ENCODE measurements at places on chromosomes 6 and 20.

GRCh38 chr6:155880900-155881299, 425.3 kb upstream of the NOX3 start:
- H3K27ac ChIP-seq, result no peak overlapping the region
- no peaks in the 10 kb centered on the region for H3K27me3 ChIP-seq
- H3K4me1 ChIP-seq, result no peaks in the 10 kb centered on the region
- no peak overlapping the region for H3K4me3 ChIP-seq

DNA sequence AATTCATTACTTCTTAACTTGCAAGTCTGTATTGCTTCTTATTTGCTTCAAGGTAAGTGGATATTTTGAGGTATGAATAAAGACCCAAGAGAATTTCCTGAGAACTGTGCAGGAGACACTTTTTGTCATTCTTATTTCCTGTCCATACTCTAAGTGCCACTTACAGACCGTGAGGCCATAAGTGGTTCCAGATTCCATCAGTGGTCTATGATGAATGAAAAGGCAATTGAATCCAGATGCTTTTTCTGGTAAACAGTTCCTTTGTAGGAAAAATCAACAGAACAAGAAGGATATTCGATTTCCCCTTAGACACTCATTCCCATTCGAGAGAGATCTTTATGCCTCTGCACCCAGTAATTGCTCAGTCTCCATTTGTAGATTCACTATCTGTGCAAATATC, 58.3 kb upstream of the PDE10A start:
- DNase-seq, result no peak
- no peak overlapping the region for H3K27ac ChIP-seq
- H3K4me1 ChIP-seq, result no peaks in the 10 kb centered on the region
- H3K27me3 ChIP-seq, result no peaks in the 10 kb centered on the region
- no peaks in the 10 kb centered on the region for H3K36me3 ChIP-seq

GRCh38 chr6:151269321-151269995, 29.7 kb downstream of the AKAP12 start:
- H3K4me1 ChIP-seq, result no peaks in the 10 kb centered on the region
- no peaks in the 10 kb centered on the region for H3K36me3 ChIP-seq
- no peak overlapping the region for H3K27ac ChIP-seq
- DNase-seq, result no peak
- H3K27me3 ChIP-seq, result no peaks in the 10 kb centered on the region

GRCh38 chr20:14604143-14604542, 266.7 kb upstream of the FLRT3 start:
- H3K27me3 ChIP-seq, result no peaks in the 10 kb centered on the region
- no peaks in the 10 kb centered on the region for H3K4me1 ChIP-seq
- no peaks in the 10 kb centered on the region for H3K36me3 ChIP-seq
- no peak overlapping the region for H3K27ac ChIP-seq

GRCh38 chr6:71852948-71853347, 33.4 kb upstream of the RIMS1 start:
- H3K4me3 ChIP-seq, result no peak overlapping the region
- H3K4me1 ChIP-seq, result no peaks in the 10 kb centered on the region
- no peak for DNase-seq
- H3K27ac ChIP-seq, result no peak overlapping the region

GRCh38 chr6:29759457-29759856, 36.2 kb downstream of the HLA-F start:
- no peaks in the 10 kb centered on the region for H3K4me1 ChIP-seq
- peaks cover 3% of the 10 kb centered on the region for H3K27me3 ChIP-seq
- H3K36me3 ChIP-seq, result no peaks in the 10 kb centered on the region
- DNase-seq, result no peak
- no peak overlapping the region for H3K27ac ChIP-seq

DNA sequence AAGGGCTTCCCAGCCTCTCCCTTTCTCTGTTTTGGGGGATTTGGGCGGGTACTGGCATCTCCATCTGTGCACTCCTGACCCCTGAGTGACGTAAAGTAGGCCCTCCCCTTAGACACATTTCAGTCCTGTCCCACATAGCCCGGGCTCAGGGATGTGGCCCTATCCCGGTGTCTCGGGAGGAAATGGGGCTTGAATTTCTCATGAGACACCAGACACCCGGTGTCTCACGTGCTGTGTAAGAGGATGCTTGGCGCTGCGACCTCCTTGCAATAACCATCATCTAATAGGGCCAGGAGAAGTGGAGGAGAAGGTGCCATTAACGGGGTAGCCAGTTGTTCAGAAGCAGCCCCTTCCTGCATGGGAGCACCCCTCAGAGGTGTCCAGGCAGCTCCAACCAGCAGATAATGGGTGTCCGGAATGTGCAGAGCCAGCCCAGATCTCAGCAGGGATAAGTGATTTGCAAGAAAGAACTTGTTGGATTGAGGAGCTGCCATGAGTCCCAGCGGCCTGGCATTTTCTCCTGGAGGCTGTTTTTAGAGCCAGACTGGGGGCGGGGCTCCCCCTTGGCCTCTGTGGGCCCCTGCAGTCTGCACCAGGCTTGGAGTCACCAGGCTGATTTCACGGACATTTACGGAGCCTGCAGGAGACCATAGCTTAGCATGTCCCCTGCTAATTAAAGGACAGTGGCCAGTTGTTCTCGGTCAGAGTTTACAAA, 372.0 kb downstream of the PREX1 start:
- H3K4me1 ChIP-seq, result no peaks in the 10 kb centered on the region
- H3K27me3 ChIP-seq, result no peaks in the 10 kb centered on the region
- no peak overlapping the region for H3K27ac ChIP-seq
- no peak overlapping the region for H3K4me3 ChIP-seq
- no peak for DNase-seq

DNA sequence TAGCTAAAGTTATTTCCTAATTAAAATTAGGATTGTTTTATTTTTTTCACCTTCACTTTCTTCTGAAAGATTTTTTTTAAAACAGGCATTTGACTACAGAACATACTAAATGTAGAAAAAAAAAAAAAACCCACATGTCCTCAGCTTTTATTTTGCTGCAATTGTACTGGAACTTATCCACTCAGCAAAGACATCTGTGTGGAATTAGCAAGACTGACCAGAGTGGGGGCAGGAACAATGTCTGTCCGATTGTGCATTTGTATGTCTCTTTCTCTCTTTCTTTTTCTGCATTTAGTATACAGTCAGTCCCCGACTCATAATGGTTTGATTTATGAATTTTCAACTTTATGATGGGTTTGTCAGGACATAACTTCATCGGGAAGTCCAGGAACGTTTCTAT, 77.3 kb downstream of the CHD6 start:
- H3K36me3 ChIP-seq, result no peaks in the 10 kb centered on the region
- H3K27ac ChIP-seq, result no peak overlapping the region
- no peak for DNase-seq
- H3K4me1 ChIP-seq, result peaks cover 26% of the 10 kb centered on the region
- H3K27me3 ChIP-seq, result no peaks in the 10 kb centered on the region

- no peak overlapping the region for H3K27ac ChIP-seq
- H3K4me3 ChIP-seq, result no peak overlapping the region
- no peaks in the 10 kb centered on the region for H3K27me3 ChIP-seq
- H3K4me1 ChIP-seq, result no peaks in the 10 kb centered on the region
These were observed 66.4 kb downstream of the PKHD1 start for GRCh38 chr6:52020945-52021570.

DNA sequence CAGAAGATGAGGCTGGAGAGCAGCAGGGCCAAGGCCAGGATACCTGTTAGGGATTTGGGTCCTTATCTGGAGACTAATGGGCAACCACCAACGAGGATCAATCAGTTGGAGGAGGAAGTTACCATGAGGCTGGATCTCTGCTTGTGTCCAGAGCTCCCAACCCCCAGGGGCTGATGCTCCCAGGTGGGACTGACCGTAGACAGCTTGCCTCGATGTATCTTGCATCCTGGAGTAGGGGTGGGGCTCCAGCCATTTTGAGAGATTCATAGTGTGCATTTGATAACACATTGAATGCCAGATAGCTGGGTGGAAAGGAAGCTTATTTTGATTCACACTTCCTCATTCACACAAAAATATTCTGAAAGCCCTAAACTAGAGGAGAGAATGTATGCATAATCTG, 4.6 kb upstream of the RFPL4B start:
- DNase-seq, result no peak
- no peak overlapping the region for H3K4me3 ChIP-seq
- H3K36me3 ChIP-seq, result no peaks in the 10 kb centered on the region
- no peaks in the 10 kb centered on the region for H3K4me1 ChIP-seq

Measured in gastrocnemius medialis (tissue), 4 donors.